Erythroblast (primary cell): ENCODE measurements at places on chromosomes 5 and 9.

DNA sequence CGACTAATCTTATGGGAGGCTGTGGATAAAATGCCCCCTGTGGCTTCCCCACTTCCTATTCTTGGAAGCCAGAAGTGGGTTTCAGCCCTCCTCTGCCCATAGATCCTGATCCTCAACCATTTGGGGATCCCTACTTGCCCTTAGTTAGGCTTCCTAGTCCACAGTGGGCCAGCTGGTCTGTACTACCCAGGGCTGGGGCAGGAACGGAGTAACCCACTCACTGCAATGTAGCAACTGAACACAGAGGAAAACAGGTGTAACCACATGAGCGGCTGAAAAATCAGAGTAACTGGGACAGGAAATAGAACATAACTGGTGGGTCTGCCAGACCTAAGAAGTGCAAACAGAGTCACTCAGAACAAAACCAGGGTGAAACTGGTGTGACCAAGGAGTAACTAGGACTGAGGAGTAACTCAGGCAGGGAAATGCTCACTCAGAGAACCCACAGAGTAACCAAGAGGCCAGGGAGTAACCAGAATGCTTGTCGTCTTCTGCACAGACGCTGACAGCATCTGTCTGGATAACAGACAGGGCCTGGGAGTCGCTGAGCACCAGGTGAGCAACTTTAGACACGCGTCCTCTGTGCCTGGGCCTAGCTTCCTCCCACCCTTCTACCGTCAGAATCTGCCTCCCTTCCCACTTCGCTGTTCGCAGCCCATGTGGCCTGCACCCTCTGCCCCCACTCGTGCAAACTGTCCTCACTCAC lies 1.0 kb downstream of the AQP3 start:
- peak; percentile 55 for DNase-seq

- no peak for DNase-seq
These were observed 473.4 kb upstream of the PAPPA start for GRCh38 chr9:115680231-115680630.

GRCh38 chr9:99044827-99045226 lies 60.1 kb upstream of the TGFBR1 start:
- DNase-seq = no peak

GRCh38 chr5:34524123-34524522 lies 132.0 kb upstream of the RAI14 start:
- peak; percentile 65 for DNase-seq

DNA sequence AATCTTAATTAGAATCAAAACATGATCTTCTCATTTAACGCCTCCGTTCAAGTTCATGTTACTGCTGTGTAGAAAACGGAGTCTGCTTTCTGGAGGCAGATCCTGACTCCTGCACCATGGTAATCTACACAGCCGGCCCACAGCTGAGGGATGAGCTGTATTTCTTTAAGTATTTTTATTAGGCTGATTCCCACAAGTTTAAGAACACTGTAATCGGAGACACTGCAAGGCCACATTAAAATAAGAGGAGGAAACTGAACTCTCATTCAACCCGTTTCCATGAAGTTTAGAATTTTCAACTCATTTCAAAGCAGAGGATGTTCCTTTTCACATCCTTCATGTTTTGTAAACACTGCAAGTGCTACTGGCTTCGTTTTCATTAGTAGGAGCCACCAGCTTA lies 372.2 kb downstream of the NFIB start:
- no peak for DNase-seq

GRCh38 chr5:158074992-158075769 lies 216.2 kb upstream of the CLINT1 start:
- DNase-seq = peak; percentile 53

DNA sequence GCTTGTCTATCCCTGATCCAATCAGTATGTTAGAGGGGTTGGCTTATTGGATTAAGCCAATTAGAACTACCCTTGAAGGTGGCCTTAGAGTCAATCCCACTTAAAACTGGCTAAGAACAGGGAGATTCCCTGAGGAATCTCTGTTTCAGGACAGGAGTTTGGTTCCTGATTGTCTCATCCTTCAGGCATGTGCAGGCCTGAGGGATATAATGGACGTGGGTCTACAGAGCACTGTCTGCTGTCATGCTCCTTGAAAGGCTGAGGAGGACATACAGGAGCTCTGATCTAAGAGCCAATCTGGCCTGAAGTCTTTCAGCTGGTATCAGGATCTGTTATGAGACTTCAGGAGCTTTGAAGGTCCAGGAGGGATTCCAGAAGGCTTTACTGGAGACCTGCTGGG lies 36.2 kb upstream of the PRXL2C start:
- DNase-seq = no peak

GRCh38 chr5:170114271-170114670 lies 8.6 kb downstream of the FOXI1 start:
- DNase-seq = no peak

DNA sequence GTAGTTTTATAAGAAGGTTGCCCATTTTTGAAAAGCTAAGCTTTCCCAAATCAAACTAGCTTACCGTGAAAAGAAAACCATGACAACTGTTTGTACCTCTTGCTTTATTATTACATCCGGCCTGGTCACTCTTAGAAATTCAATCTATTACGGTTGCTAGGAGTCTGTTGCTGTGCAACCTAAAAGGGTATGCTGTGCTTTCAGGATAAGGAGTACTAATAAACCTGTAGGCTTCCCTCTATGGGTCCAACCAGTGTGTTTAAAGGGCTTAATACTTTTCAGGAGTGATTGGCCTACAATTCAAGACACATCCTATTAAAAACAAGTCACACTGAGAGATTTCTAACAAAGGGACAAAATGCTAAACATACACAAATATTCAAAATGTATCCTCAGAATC lies 27.1 kb downstream of the RFX3 start:
- DNase-seq = no peak

DNA sequence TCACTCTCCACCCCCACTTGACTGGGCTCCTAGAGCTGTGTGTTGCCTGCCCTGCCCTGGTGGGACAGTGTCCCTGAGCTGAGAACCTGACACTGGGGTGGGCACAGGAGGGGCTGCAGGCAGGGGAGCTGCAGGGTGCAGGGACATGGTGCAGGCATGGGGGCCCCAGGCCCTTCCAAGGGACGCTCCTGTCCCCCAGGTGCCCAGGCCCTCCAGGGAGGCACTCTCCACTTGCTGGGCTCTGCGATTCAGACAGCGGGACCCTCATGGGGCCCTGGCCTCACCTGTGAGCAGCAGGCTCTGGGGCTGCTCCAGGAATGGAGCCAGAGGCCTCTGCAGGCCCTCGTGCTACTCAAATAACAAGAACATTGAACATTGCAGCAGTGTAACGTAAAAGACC lies 89.4 kb downstream of the BARX1 start:
- DNase-seq = no peak

DNA sequence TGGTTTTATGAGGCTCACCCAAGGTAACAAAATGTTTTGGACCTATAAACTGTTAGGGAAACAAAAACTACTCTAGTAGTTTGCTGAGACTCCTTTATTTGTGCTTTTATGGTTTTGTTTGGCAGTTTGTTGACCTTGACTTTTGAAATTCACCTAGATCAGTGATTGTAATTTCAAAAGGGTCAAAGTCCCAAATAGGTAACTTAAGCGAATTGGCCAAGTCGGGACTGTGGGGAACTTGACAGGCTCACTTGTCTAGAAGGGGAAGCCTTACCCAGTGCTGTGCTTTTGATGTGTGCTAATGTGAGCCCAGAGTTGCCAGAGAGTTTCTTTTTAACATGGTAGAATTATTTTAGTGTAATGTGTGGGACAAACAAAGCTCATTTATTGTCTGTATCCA lies 87.2 kb upstream of the SGCD start:
- no peak for DNase-seq

- DNase-seq = peak; percentile 36
These were observed 1.5 kb downstream of the PLAA start for GRCh38 chr9:26945591-26945990.

DNA sequence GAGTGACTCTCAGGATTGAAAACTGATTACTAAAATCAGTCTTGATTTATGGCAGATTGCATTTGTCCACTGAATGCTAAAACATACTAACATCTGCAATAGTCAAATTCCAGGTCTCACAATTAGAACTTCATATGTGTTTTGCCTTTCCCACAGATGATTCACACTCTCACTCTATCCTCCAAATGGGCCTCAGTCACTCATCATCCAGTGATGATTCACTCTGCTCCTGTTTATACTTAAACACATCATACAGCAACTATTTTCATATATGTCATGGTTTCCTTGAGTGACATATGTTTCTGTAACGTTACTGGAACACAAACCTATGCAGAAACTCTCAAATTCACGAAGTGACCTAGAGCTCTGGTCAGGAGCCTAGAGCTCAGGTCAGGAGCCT lies 512.9 kb downstream of the HINT1 start:
- no peak for DNase-seq

- no peak for DNase-seq
These were observed 353.2 kb downstream of the CWC27 start for GRCh38 chr5:65121880-65122436.

DNA sequence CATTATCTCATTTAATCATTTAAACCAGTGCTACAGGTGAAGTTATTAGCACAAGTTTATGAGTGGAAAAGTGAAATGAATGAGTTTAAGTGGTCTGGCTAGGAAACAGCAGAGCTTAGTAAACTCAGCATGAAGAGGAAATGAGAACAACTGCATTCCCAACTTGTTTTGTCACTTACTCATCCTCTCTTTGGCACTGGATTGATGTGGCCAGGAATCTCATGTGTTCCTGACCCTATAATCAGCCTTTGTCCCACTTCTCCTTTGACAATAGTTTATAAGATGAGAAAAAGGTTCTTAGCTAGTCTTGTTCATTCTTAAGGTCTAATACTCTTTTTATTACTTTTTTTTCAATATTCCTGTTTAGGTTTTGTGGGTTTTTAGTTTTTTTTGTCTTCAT lies 559.2 kb upstream of the TLE4 start:
- no peak for DNase-seq

GRCh38 chr5:14355391-14355790 lies 212.2 kb downstream of the TRIO start:
- no peak for DNase-seq

GRCh38 chr5:119355685-119356611 lies at the start of gene TNFAIP8:
Gene TNFAIP8, plus strand, starts transcription at chr5:119356019. Its CDS starts 72 bp downstream, at chr5:119356091.
- peak; percentile 62 for DNase-seq

GRCh38 chr5:73388306-73388684 lies 60.3 kb downstream of the FOXD1 start:
- no peak for DNase-seq

DNA sequence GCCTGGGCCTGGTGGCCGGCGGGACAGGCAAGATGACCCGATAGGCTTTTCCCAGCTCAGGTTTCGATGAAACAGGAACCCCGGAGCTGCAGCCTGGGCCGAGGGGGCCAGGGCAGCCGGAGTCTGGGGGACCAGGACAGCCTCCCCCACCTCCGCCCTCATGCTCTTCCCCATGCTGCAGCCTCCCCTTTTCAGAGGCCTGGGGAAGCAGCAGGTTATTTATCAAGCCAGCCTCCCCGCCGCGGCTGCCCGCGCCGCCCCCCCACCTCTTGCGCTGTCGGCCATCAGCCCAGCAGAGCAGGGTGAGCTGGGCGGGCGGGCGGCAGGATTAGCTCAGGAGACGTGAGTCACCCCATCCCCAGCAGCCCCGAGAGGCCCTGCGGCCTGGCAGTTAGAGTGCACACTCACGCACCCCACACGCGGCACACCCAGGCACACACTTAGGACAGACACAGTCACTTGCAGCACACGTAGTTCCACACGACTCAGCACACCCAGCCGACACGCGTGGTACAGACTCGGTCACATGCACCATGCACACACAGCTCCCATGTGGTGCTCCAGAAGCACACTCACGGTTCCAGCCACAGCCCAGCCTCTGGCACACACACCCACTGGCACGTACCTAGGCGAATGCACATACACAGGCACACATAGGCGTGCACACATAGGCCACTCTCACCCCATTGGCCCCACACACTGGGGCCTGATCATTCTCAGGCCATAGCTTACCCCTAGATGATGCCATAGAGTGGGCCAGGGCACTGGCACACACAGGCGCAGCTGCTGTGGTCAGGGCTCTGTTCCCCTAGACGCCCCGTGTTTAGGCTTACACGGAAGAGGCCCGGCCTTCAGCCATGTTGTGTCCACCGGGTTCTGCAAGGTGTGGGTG lies 13.0 kb downstream of the CXXC5 start:
- peak; percentile 94 for DNase-seq

DNA sequence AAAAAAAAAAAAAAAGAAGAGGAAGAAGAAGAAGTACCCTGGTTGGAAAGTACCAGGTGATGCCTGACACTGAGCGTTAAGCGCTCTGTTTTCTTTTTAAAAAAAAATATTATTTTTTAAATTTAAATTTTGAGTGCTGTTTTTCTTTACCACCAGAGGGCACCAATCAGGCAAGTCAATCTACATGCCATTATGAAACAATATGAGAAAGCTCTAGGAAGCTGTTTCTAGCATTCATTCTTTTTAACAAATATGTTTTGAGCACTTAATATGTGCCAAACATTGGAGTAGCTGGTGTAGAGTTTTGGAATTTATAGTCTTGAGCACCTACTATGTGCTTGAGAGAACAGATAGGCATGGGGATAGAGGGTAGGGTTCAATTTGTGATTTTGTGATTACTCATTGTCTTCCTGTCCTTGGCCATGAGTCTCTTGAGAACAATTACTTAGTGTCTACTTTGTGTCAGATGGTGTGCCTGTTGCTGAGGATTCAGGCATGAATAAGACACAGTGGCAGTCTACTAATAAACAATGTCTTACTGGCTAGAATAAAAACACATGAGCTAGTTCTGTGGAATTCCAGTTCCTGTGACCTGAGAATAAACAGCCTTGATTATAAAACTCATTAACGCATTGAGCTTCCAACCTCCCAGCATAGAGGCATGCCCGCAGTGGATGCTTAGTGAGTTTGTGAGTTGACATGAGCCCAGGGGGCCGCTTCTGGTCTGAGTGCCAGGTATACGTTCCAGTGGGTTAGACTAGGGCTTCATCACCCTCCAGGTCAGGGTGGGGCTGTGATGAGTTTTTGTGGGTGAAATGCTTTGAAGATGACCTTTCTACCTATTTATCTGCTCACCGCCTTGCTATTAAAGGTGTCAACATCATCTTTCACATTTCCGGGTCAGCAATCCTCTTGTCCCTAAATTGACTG lies 3.0 kb upstream of the UBE2R2 start:
- DNase-seq = peak; percentile 73

GRCh38 chr5:40831346-40832210 lies 3.4 kb downstream of the RPL37 start:
- no peak for DNase-seq

DNA sequence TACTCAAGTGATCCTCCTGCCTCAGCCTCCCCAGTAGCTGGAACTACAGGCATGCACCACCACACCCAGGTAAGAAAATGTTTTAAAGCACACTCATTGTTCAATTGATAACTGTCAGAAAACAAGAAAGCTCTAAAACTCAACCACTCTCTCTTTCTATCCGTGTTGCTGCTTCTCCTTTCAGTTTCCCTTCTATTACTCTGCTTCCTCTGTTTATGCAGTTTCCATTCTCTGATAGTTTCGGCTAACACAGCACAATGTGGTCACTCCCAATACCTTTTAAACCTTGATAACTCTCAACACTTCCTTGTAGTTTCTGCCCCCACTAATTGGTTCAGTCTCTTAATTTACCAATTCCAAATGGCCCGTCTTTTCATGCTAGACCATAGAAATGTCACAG lies 59.2 kb upstream of the NR4A3 start:
- DNase-seq = no peak
